ENCODE measurements at places on chromosomes 7 and 10. TPM values are rescaled to one million over a fixed set of nuclear protein-coding genes. Genes with fewer than 3 reads are reported as not detected.

FGL2 gene
- 6.3 TPM for total RNA-seq

AQP1 gene
- total RNA-seq: 89.4 TPM

GRCh38 chr10:124626759-124627380 is 117.3 kb downstream of the FAM53B start:
- H3K27ac ChIP-seq: no peak overlapping the region
- peaks cover 19% of the 10 kb centered on the region for H3K4me1 ChIP-seq
- H3K27me3 ChIP-seq: no peaks in the 10 kb centered on the region
- no peak overlapping the region for H3K4me3 ChIP-seq

GRCh38 chr10:71975871-71976725 is 11.9 kb downstream of the CHST3 start:
- H3K4me3 ChIP-seq: no peak overlapping the region
- peak; percentile 40 for DNase-seq
- H3K27ac ChIP-seq: peak overlapping the region; percentile 59
- no peaks in the 10 kb centered on the region for H3K36me3 ChIP-seq
- no peaks in the 10 kb centered on the region for H3K27me3 ChIP-seq
- peaks cover 15% of the 10 kb centered on the region for H3K4me1 ChIP-seq

- H3K36me3 ChIP-seq: no peaks in the 10 kb centered on the region
- H3K4me3 ChIP-seq: no peak overlapping the region
- H3K4me1 ChIP-seq: no peaks in the 10 kb centered on the region
- H3K27ac ChIP-seq: no peak overlapping the region
- H3K27me3 ChIP-seq: no peaks in the 10 kb centered on the region
These were observed 138.5 kb upstream of the AGR3 start for GRCh38 chr7:17020250-17020649.

DNA sequence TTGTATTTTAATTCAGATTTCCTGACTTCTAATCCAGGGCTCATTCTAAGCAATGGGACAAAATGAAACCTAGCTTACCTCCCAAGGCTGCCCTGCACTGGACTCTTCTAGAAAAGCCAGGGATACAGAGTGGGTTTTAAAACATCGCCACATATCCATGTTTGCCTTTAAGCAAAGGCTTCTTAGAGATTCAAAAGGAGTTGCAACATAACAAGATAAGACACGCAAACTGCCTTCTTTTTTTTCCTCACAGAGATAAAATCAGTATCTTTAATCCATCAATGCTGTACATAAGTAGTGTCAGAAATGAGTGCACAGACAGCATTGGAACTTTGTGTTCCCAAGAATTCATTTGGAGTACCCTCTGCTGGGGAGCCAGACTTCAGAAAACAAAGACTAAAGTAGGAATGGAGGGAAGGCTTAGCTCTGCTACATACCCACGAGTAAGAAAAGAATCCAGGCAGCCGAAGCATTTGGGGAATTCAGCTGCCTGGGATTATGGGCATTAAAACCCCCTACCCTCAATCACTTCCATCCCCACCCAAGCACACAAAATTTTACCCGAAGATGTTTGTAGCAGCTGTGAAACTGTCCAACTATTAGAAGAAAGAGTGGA is 427.8 kb downstream of the ARL4A start:
- H3K27ac ChIP-seq: no peak overlapping the region
- H3K36me3 ChIP-seq: no peaks in the 10 kb centered on the region
- H3K4me3 ChIP-seq: no peak overlapping the region
- H3K4me1 ChIP-seq: no peaks in the 10 kb centered on the region
- peak; percentile 7 for DNase-seq

DNA sequence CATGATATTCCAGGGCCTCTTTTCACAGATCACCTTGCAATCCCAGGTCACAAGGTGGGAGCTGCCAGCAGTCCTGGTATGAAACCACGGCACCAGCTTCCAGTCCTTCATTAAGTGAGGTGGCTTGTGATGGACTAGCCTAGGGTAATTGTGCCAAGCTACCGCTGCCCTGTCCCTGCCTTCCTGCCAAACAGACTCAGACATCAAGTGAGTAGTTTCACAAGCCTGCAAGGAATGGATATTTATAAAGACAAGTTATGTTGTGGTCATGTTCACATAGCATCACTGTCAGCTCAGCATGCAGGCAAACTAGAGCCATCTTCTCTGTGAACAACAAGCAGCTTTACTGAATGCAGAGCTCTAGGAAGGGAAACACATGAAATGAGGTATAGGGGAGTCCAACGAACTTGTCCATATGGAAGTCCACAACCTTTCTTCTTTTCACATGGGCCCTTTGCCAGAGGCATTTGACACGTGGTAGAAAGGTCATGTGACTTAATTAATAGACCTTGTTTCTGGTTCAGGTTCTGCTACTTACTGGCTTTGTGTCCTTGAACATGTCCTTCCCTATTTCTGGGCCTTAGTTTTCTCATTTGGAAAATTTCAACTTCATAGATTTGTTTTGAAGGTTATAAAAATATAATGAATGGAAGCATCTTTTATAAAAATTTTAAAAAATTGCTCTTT is 1061.2 kb downstream of the KCNMA1 start:
- no peaks in the 10 kb centered on the region for H3K27me3 ChIP-seq
- H3K27ac ChIP-seq: no peak overlapping the region
- H3K36me3 ChIP-seq: no peaks in the 10 kb centered on the region
- no peak overlapping the region for H3K4me3 ChIP-seq

GRCh38 chr7:27952456-27953285 is 212.7 kb downstream of the TAX1BP1 start:
- no peaks in the 10 kb centered on the region for H3K4me1 ChIP-seq
- DNase-seq: no peak
- H3K36me3 ChIP-seq: no peaks in the 10 kb centered on the region
- no peak overlapping the region for H3K4me3 ChIP-seq
- no peaks in the 10 kb centered on the region for H3K27me3 ChIP-seq
- H3K27ac ChIP-seq: no peak overlapping the region

DNA sequence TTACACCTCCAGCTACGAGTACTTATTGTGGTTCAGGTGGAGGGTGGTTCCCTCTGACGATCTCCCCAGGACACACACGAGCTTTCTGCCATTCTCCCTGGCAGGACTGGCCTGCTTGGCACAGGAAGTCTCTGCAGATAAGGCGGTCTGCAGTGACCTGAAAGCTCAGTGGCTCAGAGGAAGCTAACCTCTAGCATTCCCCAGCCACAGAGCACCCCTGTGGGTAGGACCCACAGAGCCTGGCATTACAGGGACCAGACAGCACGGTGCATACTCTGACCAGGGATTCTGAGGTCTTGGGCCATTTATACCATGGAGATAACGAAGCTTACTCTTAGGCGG is 1.9 kb upstream of the GPR146 start:
- no peak overlapping the region for H3K4me3 ChIP-seq
- peak overlapping the region; percentile 92 for H3K27ac ChIP-seq
- DNase-seq: no peak
- H3K36me3 ChIP-seq: no peaks in the 10 kb centered on the region
- no peaks in the 10 kb centered on the region for H3K27me3 ChIP-seq
- peaks cover 27% of the 10 kb centered on the region for H3K4me1 ChIP-seq

GRCh38 chr7:28246921-28247461 is 66.4 kb upstream of the JAZF1 start:
- H3K27ac ChIP-seq: no peak overlapping the region
- H3K36me3 ChIP-seq: no peaks in the 10 kb centered on the region
- no peak for DNase-seq
- no peak overlapping the region for H3K4me3 ChIP-seq
- H3K4me1 ChIP-seq: no peaks in the 10 kb centered on the region
- no peaks in the 10 kb centered on the region for H3K27me3 ChIP-seq

- H3K36me3 ChIP-seq: no peaks in the 10 kb centered on the region
- no peak overlapping the region for H3K4me3 ChIP-seq
- no peaks in the 10 kb centered on the region for H3K4me1 ChIP-seq
- DNase-seq: no peak
These were observed 2.7 kb downstream of the STMP1 start for GRCh38 chr7:135665042-135665441.

DNA sequence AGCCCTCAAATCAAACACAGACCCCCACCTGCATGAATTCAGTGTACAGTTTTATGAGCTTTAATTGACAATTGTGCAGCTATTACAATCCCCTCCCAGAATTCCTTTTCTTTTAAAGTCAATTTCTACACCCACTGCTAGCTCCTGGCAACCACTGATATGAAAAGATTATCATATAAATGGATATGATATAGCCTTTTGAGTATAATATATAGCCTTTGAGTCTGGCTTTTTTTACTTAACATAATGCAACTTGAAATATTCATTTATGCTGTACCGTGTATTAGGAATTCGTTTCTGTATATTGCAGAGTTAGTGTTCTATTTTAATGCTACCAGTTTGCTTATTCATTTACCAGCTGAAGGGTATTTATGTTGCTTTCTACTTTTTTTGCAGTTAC is 127.7 kb downstream of the CCSER2 start:
- DNase-seq: no peak
- no peaks in the 10 kb centered on the region for H3K36me3 ChIP-seq
- H3K4me3 ChIP-seq: no peak overlapping the region
- no peak overlapping the region for H3K27ac ChIP-seq

DNA sequence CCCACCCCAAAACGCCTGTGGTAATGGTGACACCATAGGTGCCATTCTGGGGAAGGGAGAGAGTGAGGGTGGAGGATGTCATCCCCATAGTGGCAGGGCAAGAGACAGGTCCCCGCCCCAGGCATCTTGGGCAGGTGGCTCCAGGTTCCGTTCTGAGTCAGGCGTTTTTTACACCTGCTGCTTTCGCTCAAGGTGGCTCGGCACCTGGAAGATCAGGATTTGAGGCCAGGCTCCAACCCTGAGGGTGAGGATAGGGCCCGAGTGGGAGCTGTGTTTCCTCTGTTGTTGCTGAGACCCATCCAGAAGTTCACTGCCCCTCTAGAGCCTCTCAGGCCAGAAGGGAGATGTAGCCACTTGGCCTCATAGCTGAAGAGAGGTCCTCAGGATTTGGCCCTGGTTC is 36.6 kb upstream of the DUSP5 start:
- no peak overlapping the region for H3K27ac ChIP-seq
- DNase-seq: no peak
- H3K27me3 ChIP-seq: no peaks in the 10 kb centered on the region

GRCh38 chr7:107078517-107078966 is 34.0 kb downstream of the PRKAR2B start:
- H3K27ac ChIP-seq: no peak overlapping the region
- H3K36me3 ChIP-seq: no peaks in the 10 kb centered on the region
- H3K4me1 ChIP-seq: no peaks in the 10 kb centered on the region
- H3K4me3 ChIP-seq: no peak overlapping the region
- no peaks in the 10 kb centered on the region for H3K27me3 ChIP-seq

DNA sequence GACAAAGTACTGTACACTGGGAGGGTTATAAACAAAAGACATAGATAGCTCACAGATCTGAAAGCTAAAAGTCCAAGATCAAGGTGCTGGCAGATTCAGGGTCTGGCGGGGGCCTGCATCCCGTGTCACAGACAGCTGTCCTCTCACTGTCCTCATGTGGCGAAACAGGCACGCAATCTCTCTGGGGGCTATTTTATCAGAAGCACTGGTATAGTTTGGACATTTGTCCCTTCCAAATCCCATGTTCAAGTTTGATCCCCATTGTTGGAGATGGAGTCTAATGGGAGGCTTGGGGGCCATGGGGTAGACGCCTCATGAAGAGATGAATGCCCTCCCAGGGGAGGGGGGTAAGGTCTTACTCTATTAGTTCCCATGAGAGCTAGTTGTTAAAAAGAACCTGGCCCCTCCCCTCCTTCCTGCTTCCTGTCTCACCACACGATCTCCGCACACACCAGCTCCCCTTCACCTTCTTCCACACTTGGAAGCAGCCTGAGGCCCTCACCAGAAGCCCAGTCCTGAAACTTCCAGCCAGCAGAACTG is 72.5 kb upstream of the UCN3 start:
- no peaks in the 10 kb centered on the region for H3K4me1 ChIP-seq
- no peak for DNase-seq
- H3K27me3 ChIP-seq: no peaks in the 10 kb centered on the region

- H3K27ac ChIP-seq: peak overlapping the region; percentile 83
- no peaks in the 10 kb centered on the region for H3K36me3 ChIP-seq
- no peak overlapping the region for H3K4me3 ChIP-seq
- H3K27me3 ChIP-seq: no peaks in the 10 kb centered on the region
- DNase-seq: no peak
These were observed 64.4 kb downstream of the STK17A start for GRCh38 chr7:43647339-43647672.

DNA sequence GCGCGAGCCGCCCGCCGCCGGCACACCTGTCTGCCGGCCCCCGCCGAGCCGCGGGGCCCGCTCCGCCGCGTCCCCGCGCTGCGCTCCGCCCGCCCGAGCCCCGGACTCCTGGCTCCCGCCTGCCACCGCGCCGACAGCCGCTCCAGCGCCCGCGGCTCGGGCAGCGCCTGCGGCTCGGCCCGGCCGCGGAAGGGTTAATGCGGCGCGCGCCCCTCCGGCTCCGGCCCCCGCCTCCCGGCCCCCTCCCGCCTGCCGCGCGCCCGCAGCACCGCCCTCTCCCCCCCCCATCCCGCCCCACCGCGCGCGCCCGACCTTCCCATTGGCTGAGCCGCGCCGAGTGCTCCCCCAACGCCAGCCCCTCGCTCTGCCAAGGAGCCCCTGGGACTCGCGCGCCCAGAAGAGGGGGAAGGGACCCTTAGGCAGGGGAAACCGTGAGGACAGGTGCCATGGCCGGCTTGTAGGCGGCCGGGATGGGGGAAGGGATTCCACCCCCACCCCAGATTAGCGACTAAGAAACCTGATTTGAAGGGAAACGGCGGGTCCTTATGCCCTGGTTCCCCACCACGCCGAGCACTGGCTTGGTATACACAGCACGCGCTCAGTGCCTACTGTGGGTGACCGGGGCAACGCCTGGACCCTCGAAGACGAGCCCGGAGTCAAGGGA is at the start of gene KCNH2:
Gene KCNH2 (minus strand): TSS at position 196 of the 664 bp plus-strand sequence. CDS start 408 bp downstream, outside the sequence.
- H3K27me3 ChIP-seq: peaks cover 2% of the 10 kb centered on the region
- DNase-seq: no peak
- H3K4me1 ChIP-seq: no peaks in the 10 kb centered on the region
- H3K36me3 ChIP-seq: no peaks in the 10 kb centered on the region
- H3K4me3 ChIP-seq: peak within 1 kb of the TSS; percentile 36

DNA sequence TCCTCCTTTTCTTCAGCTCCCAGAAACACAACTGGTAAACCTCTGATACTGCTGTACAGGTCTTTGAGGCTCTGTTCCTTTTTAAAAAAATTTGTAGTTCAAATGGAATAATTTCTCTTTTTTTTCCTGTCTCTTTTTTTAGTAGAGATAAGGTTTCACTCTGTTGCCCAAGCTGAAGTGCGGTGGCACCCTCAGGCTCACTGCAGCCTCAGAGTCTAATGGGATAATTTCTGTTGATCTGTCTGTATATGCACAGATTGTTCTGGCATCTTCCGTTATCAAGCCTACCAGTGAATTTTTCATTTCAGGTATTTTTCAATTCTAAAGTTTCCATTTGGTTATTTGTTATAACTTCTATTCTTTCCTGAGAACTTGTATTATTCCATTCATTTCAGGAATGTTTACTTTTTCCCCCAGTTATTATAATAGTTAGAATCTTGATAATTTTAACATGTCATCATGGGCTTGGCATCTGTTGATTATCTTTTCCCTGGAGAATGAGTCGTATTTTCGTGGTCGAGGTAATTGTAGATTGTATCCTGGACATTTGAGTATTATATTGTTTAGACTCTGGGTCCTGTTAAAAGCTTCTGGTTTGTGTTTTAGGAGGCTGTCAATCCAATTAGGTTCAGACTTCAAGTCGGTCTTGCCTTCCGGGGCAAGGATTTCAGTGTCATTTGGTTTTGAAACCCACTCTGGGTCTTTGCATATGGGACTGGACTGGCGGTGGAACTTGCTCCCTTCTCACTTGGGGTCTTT is 24.5 kb downstream of the CRCP start:
- no peaks in the 10 kb centered on the region for H3K27me3 ChIP-seq
- no peaks in the 10 kb centered on the region for H3K36me3 ChIP-seq
- DNase-seq: no peak
- no peak overlapping the region for H3K4me3 ChIP-seq
- H3K4me1 ChIP-seq: peaks cover 2% of the 10 kb centered on the region
- no peak overlapping the region for H3K27ac ChIP-seq

- H3K36me3 ChIP-seq: no peaks in the 10 kb centered on the region
- H3K27me3 ChIP-seq: no peaks in the 10 kb centered on the region
These were observed 61.3 kb downstream of the APBB1IP start for GRCh38 chr10:26499426-26499825.
